Activated CD8-positive, alpha-beta T cell treated with anti-CD3 and anti-CD28 coated beads for 36 hours (primary cell): ENCODE measurements at places on chromosomes 5 and 9. TPM values are rescaled to one million over a fixed set of nuclear protein-coding genes. Genes with fewer than 3 reads are reported as not detected.

Gene RORB
- 0.04 TPM for total RNA-seq

- DNase-seq, result no peak
- H3K36me3 ChIP-seq, result no peaks in the 10 kb centered on the region
- no peaks in the 10 kb centered on the region for H3K27me3 ChIP-seq
- H3K4me3 ChIP-seq, result no peak overlapping the region
- H3K27ac ChIP-seq, result no peak overlapping the region
Observed at GRCh38 chr9:135774794-135775525, 73.0 kb downstream of the KCNT1 start.

GRCh38 chr5:54438620-54439389 lies 16.7 kb upstream of the HSPB3 start:
- H3K27ac ChIP-seq, result no peak overlapping the region
- H3K4me1 ChIP-seq, result peaks cover 20% of the 10 kb centered on the region
- no peak overlapping the region for H3K4me3 ChIP-seq
- H3K27me3 ChIP-seq, result no peaks in the 10 kb centered on the region

DNA sequence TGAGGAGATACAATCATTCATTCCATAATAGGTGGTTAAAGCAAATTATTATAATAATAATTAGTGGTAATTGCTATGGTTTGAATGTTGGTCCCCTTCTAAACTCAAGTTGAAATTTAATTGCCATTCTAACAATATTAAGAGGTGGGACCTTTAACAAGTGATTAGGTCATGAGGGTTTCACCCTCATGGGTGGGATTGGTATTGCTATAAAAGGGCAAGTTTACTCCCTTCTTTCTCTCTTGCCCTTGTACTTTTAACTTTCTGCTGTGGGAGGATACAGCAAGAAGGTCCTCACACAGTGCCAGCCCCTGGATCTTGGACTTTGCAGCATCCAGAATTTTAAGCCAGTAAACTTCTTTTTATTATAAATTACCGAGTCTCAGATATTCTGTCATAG lies 101.9 kb upstream of the PARP8 start:
- no peak overlapping the region for H3K27ac ChIP-seq
- H3K4me1 ChIP-seq, result peaks cover 28% of the 10 kb centered on the region
- DNase-seq, result no peak
- no peak overlapping the region for H3K4me3 ChIP-seq

- H3K4me3 ChIP-seq, result no peak overlapping the region
- no peaks in the 10 kb centered on the region for H3K36me3 ChIP-seq
- no peak for DNase-seq
Observed at GRCh38 chr9:133729617-133730281, 8.4 kb downstream of the SARDH start.

Gene TMOD1
- 0.60 TPM for total RNA-seq

DNA sequence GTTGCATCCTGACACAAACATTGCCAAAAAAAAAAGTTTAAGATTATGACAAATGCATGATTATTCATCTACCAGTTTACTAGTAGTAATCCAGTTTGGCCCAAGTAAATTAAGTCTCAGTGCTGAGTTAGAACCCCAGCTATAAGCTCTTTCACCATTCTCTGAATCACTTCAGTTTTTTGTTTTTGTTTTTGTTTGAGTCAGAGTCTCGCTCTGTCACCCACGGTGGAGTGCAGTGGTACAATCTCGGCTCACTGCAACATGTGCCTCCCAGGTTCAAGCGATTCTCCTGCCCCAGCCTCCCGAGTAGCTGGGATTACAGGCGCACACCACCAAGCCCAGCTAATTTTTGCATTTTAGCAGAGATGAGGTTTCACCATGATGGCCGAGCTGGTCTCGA lies 1.5 kb upstream of the PCYOX1L start:
- H3K4me1 ChIP-seq, result peaks cover 70% of the 10 kb centered on the region
- peak overlapping the region; percentile 60 for H3K27ac ChIP-seq
- peaks cover 47% of the 10 kb centered on the region for H3K36me3 ChIP-seq
- H3K27me3 ChIP-seq, result no peaks in the 10 kb centered on the region

Gene NEURL1B
- 0.22 TPM for total RNA-seq
